Neural progenitor cell (in vitro differentiated cells): ENCODE measurements at places on chromosomes 16 and 17.
A peak's percentile ranks its signal among the peaks of the same experiment; 100 is the strongest.

- no peak for DNase-seq
Measured at GRCh38 chr16:57159447-57159846, 26.4 kb downstream of the PSME3IP1 start.

DNA sequence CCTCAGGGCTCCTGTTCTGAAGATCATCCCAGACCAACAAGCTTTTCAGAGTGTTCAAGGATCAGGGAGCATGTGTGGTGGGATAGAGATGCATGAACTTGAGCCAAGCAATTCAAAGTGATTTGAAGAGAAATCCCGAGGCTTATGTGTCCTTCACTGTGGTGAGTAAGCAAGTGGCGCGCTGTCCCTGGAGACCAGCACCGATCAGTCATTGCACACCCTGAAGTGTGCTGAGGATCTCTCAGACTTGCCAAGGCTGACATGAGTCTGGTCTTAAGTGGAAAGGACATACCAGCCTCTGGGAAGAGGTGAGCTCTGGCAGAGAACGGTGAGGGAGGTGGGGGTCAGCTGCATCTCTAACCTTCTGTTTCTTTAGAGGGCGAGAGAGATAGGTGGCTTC lies 43.8 kb upstream of the CDH13 start:
- no peak for DNase-seq

DNA sequence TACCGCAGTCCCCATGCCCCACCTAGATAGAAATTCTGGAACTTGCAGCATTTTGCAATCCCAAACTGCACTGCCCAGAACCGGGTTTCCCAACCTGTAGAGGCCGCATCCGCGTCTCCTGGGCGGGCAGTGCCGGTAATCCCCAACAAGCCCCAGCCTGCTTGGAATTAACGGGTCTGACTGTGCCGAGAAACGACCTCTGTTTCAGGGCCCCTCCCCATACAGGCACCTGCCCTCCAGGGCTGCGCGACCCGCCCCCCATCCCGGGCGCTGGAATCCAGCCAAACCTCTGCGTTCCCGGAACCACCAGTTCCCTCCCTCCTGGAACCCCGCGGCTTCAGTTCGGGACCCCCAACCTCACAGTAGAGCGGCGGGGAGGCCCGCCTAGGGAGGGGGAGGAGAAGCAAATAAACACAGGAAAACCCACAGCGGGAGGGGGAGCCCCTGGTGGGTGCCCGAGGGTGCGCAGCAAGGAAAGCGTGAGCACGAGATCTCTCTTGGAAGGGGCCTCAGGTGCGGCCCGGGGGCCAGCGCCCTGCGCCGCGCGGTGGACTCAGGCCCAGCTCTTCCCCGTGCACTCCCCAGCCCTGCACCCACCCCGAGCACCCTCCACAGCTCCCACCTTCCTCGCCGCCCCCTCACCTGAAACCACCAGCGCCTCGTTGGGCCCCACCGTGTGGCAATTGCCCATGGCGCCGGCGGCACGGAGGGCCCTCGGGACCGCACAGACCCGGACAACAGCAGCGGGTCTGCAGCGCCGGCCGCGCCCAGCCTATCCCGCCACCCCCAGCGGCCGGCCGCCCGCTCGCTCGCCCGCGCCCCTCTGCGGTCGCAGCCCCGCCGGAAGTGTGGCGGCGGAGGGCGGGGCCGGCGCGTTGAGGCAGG lies at the start of gene FLOT2:
TSS of gene FLOT2 (minus strand) at position 850 of the 885 bp plus-strand sequence. CDS start at position 691, 159 bp downstream.
- DNase-seq, result peak; percentile 90

DNA sequence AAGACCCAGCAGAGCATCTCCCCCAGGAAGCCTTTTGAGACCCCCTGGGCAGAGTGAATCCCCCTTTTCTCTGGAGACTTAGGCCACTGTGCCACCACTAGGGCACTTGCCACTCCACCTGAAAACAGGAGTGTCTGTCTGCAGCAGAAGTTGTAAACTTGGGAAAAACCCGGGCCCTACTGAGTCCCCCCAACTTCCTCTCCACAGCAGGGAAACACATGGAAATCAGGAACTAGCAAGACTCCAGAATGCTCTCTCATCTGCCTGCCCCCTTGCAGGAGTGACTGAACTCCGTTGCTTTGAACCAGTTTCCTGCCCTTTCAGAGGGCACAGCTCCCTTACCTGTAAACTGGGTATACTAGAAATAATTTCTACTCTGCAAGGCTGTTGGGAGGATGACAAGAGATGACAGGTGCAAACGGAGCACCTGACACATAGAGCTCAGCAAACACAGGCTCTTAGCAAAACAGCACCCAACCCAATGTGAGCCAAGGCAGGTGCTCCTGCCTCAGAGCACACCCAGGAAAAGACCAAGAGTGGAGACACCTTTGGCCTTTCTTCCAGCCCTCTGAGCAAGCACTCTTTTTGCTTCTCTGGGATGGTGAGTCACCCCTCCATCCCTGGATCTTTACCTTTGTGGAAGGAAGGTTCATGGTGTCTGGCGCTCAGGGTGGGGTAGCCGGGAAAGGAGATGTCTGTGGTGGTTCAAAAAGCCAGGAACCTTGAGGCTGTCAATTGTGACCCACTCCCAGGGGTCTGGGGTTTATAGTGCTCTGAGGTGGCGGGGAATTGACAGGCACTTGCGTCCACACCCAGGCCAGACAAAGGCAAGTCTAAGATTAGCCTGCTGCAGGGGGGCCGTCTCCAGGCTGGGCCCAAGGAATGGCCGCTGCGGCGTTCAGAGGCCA lies at the start of gene HCRT:
TSS of gene HCRT (minus strand) at position 740 of the 908 bp plus-strand sequence. CDS start at position 653, 87 bp downstream.
- DNase-seq, result peak; percentile 74

- DNase-seq, result peak; percentile 84
Measured at GRCh38 chr17:44911133-44912001, 3.9 kb downstream of the GFAP start.

DNA sequence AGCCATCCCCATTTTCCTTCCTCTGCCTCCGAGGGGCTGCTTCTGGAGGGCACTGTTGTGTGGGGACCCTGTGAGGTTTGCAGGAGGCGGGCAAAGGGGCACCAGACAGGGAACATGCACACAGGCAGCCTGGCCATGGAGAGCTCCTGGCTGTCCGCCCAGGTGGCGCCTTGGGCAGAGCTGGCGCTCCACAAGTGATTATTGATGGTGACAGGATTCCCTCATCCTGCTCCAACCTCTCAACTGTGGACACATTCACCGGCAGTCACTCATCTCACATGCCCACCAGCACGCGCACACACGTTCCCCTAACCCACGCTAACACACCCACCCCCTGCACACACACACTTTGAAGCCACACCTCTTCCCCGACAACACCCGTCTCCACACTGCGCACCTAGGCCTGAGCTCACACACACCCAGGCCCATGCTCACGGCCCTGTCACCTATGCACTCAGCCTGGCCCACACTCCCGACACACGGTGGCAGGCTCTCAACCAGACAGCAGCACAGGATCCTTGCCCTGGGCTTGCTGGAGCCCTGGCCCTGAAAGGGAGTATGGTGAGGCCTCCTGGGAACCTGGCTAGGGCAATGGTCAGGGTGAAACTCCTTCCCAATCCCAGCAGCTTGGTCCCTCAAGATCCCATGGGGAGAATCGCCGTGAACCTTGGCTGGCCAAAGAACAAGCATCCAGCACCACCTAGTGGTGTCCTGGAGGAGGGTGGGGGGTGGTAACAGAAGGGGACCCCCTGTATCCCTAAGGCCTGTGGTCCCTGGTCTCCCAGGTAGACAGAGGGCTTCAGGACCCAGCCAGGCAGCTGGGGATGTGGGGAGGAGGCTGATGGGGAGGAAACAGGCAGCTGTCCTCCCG lies 3.6 kb downstream of the PNMT start:
- peak; percentile 79 for DNase-seq

GRCh38 chr16:85171759-85172454 lies 59.6 kb upstream of the CIBAR2 start:
- DNase-seq, result no peak

- no peak for DNase-seq
Measured at GRCh38 chr17:2438823-2439222, 38.0 kb upstream of the MNT start.

- DNase-seq, result peak; percentile 95
Measured at GRCh38 chr17:28335959-28336871, 654 bp downstream of the TNFAIP1 start.

DNA sequence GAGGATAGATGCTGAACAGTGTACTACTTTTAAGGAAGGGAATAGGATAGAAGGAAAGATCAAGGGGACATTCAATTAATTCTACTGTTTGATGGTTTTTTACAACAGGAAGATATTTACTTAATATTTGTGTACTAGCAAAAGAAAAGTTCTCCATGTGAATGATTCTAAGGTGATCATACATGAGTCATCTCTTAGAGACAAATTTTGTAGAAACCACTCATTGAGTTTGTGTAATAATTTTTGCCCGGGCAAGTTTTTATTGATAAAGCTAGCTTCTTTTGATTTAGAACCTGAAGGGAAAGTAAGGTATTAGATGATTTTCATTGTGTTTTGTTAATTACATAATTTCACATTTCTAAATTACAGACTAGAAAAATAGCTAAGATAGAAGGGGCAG lies 172.8 kb upstream of the PSMD7 start:
- DNase-seq, result no peak

- DNase-seq, result no peak
Measured at GRCh38 chr17:13996276-13996675, 73.0 kb upstream of the COX10 start.

DNA sequence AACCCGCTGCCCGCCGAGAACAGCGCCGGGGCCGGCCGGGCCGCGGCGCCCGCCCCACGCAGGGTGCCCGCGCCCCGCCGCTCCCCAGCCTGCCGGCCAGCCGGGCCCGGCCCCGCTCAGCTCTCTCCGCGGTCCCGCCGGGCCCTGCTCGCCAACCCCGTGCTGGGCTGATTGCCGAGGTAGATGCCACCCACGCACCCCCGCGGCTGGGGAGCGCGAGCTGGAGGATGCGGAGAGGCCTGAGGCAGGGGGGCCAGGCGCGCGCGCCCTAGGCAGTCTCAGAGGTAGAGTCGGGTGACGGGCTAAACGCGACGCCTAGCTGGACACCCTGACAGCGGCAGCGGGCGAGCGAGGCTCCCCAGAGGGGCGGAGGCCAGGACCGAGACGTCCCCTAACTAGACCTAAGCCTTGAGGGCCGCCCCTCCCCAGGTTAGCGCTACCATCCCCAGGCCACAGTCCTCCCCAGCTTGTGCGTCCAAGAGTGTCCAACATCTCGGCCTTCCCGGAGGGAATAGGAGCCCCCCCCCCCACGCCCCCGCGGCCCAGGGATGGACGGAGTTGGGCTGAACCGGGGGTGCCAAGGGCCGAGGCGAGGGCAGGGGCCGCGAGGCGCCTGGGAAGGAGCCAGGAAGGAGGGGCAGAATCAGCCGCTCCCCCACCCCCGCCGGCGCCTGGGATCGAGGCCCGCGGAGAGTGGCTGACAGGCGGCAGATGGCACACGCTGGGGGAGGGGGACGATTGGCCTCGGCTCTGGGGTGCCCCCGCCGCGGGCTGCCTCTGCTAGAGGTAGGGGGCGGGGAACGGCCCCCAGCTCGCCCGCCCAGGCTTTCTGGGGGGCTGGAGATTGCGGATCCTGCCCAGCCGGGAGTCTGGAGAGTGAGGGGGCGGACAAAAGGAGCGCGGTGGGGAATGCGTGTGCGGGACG lies 2.5 kb upstream of the ZNF423 start:
- DNase-seq, result peak; percentile 71

- peak; percentile 40 for DNase-seq
Measured at GRCh38 chr17:54028986-54029580, 206.4 kb downstream of the KIF2B start.

DNA sequence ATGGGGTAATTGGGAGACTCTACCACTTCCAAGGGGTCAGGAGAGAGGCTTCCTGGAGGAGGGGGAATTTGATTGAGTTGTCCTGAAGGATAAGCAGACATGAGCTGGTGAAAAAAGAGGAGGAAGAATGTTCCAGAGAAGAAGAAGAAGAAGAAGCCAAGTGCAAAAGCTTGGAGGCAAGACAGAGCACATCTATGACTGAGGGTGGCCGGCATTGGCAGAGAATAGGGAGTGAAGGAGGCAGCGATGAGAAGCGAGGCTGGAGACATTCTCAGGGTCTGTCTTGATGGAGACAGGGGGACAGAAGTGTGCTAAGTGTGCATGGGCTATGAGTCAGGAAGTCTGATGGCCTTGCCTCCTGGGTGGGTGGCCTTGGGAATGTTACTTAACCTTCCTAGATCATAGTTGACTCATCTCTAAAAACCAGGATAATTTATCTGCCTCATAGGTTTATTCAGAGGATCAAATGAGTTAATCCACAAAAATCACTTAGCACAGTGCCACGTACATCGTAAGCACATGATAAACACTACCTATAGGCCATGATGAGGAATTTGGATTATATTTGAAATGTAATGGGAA lies 171.7 kb downstream of the ABCC12 start:
- DNase-seq, result no peak

GRCh38 chr17:27575912-27576252 lies 55.1 kb upstream of the LGALS9 start:
- DNase-seq, result no peak

- no peak for DNase-seq
Measured at GRCh38 chr17:55069983-55070529, 101.5 kb downstream of the STXBP4 start.
